Gastroesophageal sphincter (tissue), 4 donors: ENCODE measurements at places on chromosomes 2 and 18.

GRCh38 chr2:36951574-36951973, 14.8 kb downstream of the STRN start:
- ATAC-seq = no peak

DNA sequence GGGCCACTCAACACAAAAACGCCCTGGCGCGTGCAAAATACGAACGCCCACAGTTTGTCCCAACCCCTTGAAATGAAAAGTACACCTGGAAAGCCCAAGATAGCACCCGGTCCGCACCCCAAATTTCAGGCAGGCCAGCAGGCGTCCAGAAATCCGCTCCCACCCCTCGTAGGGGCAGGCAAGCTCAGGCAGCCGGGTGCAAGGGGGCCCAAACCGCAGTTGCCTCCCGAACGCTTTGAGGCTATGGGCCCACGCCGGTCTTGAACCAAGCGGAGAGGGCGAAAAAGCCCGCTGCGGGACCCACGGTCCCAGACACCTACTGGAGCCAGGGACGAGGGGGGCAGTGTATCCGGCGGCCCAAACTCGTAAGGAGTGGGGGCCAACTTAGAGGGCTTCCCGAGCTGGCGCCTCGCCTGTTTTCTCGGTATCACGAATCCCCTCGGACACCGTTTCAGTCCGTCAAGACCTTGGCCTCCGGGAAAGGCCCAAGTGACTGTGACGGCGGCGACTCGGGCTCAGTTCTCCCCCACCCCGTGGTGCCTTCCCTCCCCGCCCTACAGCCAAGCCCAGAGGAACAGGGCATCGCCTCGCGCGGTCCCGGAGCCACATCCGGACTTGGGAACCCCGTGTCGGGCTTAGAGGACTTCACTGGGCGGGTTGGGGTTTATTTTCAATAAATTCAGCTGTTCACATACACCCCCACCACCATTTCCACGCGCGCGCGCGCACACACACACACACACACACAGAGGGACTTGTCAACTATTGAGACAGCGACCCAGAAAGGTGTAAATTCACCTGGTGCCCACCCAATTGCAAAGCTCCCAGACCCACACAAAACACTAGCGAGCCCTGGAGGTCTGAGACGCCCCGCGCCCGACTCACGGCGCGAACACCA, 6.2 kb upstream of the SATB2 start:
- ATAC-seq = no peak

- ATAC-seq = peak; percentile 90
Measured at GRCh38 chr18:37393945-37394609, 171.5 kb downstream of the CELF4 start.

DNA sequence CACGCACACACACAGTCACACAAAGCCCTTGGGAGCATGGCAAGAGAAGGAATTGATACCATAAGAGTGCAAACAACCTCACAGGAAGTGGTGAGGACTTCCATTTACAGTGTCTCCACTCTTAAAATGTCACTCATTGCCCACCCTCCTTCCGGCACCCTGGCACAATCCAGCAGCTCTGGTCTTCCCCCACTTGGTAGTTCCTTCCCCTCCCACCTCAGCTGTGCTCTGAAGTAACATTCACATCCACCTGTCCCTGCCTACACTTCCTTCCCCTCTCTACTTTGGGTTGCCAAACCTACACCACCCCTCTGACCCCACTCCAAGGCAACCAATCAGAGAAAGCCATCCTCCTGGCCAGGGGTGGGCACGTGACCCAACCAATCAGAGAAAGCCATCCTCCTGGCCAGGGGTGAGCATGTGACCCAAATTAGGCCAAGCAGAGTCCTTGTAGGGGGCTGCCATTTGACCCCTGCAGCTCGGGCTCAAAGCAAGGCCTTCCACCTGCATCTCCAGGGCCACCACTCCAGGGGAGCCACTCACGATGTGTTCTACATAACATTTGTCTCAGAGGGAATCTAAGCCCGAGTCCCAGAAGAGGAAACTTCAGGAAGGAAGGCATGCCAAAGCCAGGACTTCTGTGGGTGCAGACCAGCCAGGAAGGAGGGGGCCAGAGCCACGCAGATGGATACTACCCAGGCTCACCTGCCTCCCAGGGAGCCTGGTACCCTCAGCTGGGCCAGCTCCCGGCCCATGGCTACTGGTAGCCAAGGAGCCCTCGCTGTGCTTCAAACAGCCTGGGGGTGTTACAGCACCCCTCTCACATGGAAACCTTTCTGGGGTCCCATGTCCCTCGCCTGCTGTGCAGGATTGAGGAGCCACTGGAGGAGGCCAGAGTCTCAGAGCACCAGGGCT, 21.2 kb downstream of the CYP26B1 start:
- ATAC-seq = no peak

GRCh38 chr18:58493516-58494253, 135.2 kb downstream of the ALPK2 start:
- ATAC-seq = peak; percentile 75

DNA sequence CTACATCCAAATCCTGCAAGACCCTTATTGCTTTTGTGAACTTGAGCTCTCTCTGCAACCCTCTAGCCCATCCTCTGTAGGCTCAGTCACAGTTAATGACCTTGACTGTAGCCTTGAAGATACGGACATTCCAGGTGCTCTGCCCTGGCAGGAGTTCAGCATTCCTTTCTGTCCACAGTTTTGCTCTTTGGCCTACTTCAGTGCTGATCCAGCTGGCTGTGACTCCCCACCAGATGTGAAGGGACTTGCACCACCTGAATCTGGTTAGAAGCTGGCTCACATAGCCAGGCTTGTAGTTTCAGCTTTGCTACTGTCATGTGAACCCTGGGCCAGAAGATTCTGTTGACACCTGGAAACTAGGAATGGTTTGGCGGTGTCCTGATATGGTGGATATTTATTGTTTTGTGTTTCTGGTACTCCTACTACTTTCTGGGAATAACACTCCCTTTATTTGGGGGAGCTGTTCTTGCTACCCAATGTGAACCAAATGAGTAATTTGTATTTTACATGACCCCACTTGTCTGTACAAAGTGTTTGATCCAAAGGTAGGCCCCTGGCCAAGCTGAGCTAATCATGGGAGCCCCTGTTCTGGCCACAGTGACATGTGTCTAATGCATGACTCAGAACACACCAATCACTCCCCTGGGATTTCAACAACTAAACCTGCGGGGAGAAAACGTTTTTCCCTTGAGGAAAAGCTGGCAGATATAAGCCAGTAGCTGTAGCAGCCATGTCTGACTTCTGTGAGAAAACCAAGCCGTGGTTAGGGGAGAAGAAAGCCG, 73.4 kb downstream of the CDCA7 start:
- no peak for ATAC-seq

DNA sequence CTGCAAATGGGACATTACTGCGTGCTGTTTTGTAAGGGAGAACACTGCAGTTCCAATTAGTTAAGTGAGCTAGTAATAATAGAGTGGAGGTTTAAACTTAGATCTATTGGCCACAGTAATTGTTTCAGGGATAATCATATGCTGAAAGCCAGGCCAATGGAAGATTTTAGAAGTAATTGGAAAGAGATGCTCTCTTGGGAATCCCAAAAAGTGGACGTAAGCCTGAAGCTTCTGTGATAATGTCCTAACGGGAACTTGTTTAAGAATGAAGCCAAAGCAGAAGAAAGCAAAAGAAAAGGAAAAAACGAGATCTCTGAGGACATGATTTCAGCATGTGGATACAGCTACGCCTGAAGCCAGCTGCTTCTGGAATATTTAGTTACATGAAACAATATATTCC, 594.6 kb downstream of the SLC4A3 start:
- ATAC-seq = no peak

DNA sequence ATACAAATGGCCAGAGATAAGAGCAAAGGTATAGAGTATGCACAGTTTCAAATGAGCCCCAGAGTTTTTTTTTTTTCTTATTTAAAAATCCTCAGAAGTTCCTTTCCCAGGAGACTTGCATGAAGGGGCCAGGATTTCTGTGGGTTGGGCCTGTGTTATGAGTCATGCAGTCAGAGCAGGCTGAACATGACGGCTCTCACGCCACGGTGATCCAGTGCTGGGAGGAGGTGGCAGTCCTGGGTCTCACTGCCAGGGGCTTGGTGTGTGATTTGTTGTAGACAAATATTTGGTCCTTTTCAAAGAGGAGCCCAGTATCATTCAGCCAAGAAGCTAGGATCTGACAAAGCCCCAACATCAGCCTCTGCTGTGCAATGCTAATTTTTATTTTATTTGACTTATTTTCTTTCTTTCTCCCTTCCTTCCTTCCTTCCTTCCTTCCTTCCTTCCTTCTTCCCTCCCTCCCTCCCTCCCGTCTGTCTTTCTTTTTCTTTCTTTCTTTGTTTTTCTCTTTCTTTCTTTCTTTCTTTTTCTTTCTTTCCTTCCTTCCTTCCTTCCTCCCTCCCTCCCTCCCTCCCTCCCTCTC, 10.4 kb upstream of the KCNE4 start:
- ATAC-seq = peak; percentile 89

- ATAC-seq = peak; percentile 39
Measured at GRCh38 chr2:235594041-235594440, 100.2 kb downstream of the AGAP1 start.

- no peak for ATAC-seq
Measured at GRCh38 chr2:144225076-144225475, 294.8 kb downstream of the ZEB2 start.

GRCh38 chr2:241540401-241540770, 18.2 kb upstream of the BOK start:
- no peak for ATAC-seq

DNA sequence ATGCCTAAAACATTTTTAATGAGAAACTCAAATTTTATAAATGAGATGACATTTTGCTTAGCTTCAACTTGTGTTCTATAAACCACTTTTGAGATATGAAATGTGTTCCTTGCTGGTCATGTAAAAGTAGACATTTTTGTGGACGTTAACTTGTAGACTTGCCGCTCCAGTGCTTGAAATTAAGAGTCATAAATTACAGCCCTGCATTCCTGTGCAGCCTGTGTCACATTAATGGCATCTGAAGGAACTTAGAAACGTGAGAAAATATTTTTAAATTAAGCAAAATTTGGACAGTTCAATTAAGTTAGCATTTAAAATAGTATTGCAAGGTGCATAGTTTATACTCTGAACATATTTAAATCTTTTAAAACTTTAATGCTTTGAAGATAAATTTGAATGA, 98.3 kb upstream of the LDLRAD4 start:
- ATAC-seq = no peak

- ATAC-seq = no peak
Measured at GRCh38 chr2:179412112-179412511, 147.5 kb upstream of the SESTD1 start.

- ATAC-seq = no peak
Measured at GRCh38 chr2:152558158-152558984, 158.9 kb downstream of the PRPF40A start.

DNA sequence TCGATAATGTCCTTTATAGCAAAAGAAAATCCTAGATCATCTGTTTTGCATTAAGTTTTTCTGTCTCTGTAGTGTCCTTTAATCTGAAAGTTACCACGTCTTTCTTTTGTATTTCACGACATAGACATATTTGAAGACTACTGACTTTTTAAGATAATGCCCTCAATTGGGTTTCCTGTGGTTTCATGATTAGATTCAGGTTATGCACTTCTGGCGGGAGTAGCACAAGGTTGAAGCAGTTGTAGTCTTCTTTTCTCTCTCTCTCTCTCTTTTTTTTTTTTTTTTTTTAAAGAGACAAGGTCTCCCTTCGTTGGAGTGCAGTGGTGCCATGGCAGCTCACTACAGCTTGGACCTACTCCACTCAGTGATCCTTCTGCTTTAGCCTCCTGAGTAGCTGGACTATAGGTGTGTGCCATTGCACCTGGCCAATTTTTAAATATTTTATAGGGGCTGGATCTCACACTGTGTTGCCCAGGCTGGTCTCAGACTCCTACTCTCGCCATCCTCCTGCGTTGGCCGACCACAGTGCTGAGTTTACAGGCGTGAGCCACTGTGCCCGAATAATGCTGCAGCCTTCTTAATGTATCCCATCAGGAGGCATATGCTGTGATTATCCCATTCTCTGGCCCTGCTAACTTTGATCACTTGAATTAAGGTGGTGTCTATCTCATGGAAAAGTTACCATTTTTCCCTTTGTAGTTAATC, 3.9 kb downstream of the INPP4A start:
- ATAC-seq = no peak

- ATAC-seq = no peak
Measured at GRCh38 chr2:188523919-188524318, 232.2 kb downstream of the GULP1 start.

GRCh38 chr18:9914334-9914583, 443 bp downstream of the VAPA start:
- no peak for ATAC-seq

DNA sequence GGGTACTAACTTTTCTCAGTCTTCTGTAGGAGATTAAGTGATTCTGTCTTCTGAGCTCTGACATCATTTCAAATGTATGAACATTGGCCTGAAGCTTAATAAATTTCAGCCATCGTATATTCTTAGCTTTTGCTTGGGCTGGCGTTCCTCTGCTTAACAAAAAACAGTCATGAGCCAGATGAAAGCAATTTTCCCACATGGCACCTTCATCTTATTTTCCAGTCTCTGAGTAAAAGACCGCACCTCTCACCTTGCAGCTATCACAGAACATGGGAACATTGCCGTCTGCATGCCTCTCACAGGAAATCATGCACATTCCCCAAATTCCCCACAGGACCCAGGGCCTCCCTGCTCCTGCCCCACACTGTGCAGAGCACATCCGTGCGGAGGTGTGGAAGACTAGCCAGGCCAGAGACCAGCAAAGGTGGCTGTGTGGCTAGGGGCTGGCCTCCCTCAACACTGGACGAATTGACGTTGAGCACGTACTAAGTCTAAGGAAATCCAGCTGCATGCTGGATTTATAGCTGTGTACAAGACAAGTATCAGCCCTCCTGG, 531.8 kb upstream of the ID2 start:
- ATAC-seq = no peak

DNA sequence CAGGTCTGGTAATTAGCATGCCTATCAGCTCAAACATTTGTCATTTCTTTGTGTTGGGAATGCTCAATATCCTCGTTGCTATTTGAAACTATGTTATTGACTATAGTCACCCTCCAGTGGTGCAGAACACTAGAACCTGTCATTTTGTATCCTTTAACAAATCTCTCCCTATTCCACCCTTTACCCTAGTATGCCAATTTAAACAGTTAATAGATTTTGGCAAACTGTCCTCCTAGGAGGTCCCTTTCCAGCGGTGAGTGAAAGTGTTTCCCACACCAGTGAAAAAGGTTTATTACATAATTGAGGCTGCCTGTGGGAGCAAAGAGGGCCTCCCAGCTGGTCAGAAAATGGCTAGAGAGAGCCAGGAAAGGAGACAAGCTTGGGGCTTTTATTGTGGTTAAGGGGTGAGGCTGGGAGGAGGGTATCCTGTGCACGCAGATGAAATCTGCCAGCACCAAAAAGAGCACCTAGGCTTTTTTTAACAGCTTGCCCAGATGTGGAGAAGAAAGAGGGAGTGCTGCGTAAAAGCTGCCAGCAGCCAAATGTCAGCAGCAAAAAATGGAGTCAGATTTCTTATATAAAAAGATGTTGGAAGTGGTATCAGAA, 1.8 kb upstream of the DRC1 start:
- no peak for ATAC-seq

DNA sequence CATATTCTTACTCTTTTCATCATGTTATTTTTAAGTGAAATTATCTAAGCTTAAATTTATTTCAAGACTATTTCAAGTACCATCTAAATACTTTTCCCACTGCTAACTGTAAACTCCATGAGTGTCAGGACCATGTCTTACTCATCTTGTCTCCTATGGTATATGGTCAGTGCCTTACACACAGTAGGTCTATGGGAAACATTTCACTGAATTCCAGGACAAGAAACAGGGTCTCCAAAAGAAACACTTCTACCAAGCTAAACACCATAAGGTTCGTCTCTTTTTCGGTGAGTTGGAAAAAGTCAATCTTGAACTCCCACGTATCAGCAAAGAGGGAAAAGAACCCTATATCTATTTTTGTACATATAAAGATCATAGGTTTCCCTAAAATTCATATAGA, 6.5 kb downstream of the SUCLG1 start:
- ATAC-seq = no peak
